ENCODE measurements at places on chromosomes 7 and 10.

DNA sequence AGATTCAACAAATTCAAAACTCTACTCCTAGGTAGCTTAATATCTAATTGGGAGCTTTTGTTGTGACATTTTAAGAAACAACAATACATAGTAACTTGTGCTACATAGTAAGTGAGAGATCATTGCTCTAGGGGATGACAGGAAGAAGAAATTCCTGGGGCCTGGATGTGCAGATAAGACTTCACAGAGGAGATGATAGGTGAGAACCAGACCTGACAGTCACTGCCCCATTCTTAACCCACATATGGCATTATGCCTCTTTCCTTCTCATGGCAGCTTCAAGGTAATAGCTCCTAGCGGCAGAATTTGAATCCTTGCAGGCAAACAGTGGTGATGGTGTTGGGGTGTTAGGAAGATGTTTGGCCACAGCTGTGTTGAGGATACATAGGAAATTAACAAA lies 233.6 kb downstream of the VTI1A start:
- no peak for DNase-seq

DNA sequence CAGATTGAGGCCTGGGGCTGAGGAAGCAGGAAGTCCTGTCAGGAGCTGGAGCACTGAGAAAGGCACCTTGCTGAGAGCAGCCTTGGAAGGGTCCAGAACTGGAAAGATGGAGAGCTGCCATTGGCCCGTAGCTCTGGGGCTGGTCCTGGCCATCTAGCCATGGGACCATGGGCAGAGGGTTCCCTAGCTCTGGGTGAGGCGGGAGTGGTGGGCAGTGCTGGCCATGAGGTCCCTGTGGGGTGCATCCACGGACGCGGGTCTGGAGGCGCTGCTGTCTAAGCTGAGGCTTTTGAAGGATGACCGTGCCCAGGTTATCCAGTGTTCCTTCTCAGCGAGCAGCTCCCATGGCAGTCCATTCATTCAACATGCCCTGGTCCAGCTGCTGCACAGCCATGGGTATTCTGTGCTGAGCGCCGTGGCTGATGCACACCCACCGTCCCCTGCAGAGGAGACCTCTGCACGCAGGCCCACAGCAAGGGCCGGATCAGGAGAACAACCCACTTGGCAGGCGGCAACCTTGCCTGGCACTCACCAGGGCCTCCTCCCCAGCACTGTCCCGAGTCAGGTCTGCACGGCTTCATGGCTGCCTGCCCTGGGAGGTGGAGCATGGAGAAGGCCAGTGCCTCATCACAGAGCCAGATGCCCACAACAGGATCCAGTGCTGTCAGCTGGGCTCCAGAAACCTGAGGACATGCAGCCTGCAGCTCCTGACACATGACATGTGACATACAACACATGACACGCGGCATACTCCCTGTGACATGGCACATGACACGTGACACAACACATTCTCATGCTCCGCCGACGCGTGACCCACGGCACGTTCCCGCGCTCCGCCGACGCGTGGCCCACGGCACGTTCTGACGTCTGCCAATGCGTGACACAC lies 121.9 kb downstream of the INPP5A start:
- DNase-seq = no peak

DNA sequence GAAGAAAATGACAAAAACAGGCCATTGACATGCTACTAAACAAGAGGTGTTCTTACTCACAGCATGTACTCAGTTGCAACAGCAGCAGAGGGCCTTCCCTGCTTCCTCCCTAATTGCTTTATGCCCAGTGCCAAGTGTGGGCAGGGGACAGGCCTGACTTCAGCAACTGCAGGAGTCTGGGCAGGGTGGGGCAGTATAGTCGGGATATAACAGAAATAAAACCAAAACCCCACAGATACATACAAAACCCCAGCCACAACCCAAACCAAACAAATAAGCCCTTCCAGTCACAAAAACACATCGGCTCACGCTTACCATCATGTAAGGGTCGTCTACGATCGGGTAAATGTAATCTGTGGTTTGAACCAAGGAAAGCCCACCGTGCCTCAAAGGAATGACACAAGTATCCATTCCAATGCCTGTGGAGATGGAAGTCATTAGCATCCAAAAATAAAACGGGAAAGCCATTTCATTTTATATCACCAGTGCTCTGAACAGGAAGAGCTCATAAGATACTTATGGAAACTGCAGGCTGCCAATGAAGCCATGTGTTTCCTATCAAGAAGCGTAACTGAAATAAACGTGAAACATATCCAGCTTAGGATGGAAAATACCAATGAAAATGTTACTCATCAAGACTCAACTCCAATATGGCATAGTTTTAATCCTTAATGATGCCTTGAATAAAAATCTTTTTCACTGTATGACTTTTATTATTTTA lies 9.5 kb downstream of the SEPHS1 start:
- no peak for DNase-seq

DNA sequence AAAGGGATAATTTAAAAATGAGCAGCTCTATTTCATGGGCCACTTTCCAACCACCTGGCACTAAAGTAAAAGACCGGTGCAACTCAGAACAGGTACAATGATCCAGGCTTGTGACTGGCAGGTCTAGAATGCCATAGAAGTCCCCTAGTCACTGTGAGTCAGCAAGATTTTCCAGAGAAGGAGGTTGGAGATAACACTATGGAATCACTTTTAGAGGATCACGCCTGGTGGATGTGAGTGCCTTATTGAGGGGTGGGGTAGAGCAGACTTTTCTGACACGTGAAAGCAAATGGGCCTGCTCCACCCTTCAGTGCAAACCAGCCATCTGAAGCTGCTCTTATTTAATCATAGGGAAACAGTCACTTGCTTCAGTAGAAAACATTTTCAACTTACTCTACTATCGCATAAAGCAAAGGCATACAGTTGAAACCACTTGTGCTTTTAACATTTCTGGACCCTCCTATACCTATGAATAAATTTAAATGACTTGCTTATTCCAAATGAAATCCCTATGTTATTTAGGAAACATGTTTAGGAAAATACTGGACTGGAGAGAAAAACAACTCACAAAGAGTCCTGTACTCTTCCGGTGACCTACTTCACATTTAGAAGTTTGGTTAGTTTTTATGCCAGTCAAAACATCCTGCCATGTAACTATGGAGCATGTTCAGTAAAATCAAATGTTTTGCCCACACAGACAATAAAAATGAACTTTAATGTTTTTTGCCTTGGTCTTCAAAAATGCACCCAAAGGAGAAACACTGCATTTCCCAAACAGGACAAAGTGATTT lies 21.5 kb upstream of the AKR1C1 start:
- no peak for DNase-seq

DNA sequence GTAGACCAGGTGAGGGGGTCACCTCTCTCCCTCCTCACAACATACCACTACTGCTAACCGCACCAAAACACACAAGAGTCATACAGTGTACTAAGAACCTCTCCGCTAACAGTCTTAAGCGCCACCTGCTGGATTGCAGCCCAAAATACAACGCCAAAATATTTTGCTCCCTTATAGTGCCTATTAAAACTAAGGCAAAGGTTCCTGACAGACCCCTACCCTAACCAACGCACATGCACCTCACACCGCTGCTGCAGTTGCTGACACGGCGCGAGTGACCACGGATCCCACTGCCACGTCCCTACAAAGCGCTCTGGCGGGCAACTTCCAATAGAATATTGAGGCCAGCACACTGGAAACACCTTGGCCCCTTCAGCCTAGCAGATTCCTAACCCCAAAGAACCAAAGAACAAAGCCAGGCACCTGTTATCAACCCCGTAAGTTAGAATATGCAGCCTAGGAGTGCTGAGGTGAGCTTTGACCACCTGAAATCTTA lies 563.6 kb upstream of the SEMA3D start:
- no peak for DNase-seq

DNA sequence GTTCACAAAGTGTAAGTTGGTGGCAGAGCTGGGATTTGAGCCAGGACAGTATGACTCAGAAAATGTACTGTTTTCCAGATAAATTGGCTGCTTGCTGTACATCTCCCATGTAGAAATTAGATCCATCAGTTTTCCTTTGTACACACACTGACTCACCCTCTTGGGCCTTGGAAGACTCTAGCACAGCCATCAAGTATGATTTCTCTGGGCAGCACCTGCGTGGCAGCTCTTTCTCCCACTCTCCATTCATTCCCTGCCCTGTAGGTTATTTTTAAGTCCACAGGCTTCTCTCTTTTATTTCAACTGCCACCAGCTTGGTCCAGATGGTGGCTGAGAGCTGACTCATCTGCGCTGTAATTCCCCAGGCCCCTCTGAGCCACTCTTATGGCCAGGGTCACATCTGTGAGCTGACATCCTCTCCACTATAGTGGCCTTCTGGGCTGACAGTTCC lies 28.3 kb upstream of the SDK1 start:
- DNase-seq = no peak

DNA sequence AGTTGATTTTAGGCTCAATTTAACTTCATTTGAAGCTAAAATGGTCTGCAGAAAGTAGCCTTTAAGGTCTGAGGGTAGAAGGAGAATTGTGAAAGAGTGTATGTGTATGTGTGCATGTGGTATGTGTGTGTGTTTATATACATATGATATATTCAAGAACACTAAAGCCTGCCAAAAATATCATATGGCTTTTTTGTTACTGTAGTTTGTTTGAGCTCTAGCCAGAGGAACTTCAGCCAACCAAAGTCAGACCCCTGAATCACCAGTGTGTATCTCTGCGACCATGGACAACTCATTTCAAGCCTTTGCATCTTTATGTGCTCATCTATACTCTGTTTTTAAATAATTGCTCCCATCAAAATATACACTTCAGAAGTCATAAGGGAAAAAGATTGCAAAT lies 58.4 kb upstream of the HDAC9 start:
- no peak for DNase-seq

- DNase-seq = no peak
These were observed 58.3 kb upstream of the KDM7A start for GRCh38 chr7:140235114-140235513.

DNA sequence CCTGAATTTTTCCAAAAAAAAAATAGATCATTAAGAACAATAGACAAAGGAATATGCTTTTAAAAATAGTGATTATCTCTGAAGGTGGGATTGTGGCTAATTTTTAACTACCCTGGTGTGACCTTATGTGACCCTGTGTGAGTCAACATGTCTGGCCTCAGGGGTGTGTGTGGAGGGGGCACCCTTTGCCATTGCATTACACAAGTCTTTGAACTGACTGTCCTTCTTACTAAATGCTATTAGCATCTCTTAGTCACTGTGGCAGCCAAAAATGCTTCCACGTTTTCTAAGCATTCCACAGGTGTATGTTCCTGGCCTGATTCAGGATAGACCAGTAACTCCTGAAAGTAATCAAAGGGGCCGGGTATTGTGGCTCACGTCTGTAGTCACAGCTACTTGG lies 175.4 kb downstream of the MGMT start:
- DNase-seq = no peak

GRCh38 chr10:64486149-64486548 lies 964.9 kb downstream of the REEP3 start:
- no peak for DNase-seq

DNA sequence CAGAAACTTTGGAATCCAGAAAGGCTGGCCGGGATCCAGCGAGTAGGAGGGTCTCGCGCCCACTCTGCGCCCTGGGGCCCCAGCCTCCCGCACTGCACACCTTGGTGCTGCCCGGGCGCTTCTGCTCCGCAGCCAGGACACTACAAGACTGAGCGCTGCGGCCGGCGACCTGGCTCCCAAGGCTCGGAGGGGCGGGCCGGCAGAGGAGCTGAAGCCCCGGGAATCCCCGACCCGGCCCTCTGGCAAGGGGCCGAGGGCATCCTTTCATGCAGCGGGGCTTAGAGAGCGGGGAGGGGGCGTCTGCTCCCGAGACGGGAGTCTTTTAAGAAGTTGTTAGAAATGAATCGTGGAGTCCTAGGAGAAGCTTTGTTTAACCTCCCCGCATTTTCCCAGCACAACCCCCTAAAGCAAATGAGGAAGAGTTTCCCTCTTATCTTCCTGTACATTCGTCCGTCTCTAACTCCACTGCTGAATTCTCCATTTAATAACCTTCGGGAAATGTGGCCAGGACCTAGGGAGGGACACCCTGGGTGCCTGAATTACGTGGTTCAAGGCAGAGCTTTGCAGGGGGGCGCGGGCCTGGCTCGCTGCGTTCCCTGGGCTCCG lies 1.1 kb downstream of the VWC2 start:
- DNase-seq = no peak

DNA sequence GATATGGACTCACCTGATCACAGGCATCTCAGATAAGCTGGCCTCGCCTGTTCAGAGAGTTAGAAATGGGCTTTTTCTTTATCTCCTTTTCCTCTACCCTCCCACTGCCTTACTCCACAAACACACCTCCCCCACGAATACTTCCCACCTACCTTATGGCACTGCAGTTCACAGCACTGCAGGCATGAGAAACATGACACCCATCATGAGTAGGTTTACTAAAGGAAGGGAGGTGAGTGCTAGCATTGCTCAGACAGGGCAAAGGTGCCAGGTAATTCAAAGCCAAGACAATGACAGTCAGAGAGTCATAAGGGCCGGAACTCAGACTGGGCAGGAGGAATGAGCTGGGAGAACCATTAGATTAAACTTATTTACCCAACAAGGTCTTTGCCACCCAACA lies 220.6 kb downstream of the FAM107B start:
- no peak for DNase-seq

GRCh38 chr7:8176370-8177081 lies 85.4 kb downstream of the ICA1 start:
- DNase-seq = peak; percentile 26

DNA sequence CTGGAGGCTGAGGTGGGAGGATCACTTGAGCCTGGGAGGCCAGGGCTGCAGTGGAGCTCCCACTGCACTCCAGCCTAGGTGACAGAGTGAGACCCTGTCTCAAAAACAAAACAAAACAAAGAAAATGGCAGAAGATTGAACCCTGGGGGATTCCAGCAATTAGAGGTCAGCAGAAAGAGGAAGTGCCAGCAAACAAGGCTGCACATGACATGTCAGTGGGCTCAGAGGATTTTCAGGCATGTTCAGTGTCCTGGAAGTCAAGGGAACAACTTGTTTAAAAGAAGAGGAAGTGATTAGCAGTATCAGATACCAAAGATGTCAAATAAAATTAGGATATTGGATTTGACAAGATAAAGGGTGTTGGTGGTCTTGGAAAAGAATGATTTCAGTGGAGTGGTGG lies 32.3 kb downstream of the RAB18 start:
- no peak for DNase-seq

DNA sequence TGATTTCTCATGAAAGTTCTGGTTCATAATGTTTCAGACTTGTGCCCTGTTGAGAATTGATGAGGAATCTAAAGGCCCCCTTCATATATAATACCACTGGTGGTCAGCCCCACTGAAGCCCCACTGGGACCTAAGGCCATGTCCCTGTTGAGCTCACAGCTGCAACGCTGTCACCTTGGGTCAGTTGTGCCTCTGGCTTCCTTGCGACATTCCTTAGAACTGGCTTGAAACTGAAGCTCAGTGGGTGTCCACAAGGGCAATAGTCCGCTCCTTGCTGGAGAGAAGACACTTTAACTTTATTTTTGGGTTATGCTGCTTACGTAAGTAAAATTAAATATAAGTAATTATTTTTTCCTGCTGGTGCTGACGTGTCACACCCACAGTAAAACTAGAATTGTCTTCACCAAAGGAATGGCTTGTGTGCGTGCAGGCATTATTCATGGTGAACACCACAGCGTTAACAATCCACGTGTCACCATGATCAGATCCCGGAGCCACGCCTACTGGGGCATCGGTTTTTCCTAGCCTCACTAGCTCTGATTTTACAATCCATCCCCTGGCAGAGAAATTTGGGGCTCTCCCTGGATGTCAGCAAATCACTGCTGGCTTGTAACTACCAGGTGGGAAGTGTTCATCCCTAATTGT lies 66.5 kb downstream of the BICC1 start:
- no peak for DNase-seq
